Sigmoid colon (tissue), 7 donors: ENCODE measurements at places on chromosomes 7 and 10. TPM values are rescaled to one million over a fixed set of nuclear protein-coding genes. Genes with fewer than 3 reads are reported as not detected.

LRRD1 gene
- under 0.01 TPM for total RNA-seq

ELFN1 gene
- total RNA-seq: 0.36 TPM

C7orf33 gene
- total RNA-seq: not detected

CLDN4 gene
- not detected for total RNA-seq

HOXA10 gene
- total RNA-seq: 63.1 TPM

GPR15LG gene
- total RNA-seq: not detected

CPN1 gene
- not detected for total RNA-seq
